NCI-H1105 treated with DMSO at 0.1 percent for 48 hours (cell line): ENCODE measurements at places on chromosomes 4 and X.

- DNase-seq, result no peak
Observed at GRCh38 chr4:181757910-181758660, 485.1 kb upstream of the TENM3 start.

GRCh38 chr4:90030953-90031352 is 96.2 kb upstream of the CCSER1 start:
- no peak for DNase-seq

DNA sequence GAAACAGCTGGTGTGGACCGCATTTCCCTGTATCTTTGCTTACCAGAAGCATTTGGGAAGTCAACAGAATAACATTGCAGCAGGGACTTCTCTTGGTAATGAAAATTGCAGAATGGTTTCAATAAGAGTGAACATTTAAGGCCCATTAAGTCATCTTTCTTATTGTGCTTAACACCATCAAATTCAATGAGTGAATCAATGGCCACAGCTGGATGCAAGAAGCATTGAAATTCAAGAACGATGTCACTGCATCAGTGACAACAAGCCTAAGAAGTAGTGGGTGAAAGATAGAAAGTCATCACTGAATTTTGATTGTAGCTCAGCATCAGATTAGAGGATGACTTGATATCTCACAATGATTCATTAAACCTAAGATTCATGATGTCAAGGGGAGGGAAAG is 93.9 kb upstream of the GPM6A start:
- no peak for DNase-seq

GRCh38 chrX:48532161-48532560 is 7.4 kb upstream of the TBC1D25 start:
- DNase-seq, result no peak

DNA sequence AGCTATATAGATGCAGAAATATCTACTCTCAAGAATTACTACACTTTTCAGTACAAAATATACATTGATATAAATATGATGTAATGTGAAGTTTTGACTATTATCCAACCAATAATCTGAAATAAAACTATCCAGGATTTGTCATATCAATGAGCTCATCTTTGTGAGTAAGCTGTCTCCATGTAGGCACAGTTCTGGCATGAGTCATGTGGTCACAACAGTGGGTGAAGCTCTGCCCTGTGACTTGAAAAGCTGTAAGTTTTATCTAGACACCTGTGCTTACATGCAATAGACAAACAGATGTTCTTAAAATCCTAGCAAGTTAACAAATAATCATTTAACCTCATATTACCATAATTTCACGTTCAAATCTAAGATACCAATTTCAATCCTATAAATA is 192.7 kb downstream of the GABRG1 start:
- DNase-seq, result no peak

- no peak for DNase-seq
Observed at GRCh38 chrX:107935664-107936433, 46.3 kb downstream of the TEX13B start.

DNA sequence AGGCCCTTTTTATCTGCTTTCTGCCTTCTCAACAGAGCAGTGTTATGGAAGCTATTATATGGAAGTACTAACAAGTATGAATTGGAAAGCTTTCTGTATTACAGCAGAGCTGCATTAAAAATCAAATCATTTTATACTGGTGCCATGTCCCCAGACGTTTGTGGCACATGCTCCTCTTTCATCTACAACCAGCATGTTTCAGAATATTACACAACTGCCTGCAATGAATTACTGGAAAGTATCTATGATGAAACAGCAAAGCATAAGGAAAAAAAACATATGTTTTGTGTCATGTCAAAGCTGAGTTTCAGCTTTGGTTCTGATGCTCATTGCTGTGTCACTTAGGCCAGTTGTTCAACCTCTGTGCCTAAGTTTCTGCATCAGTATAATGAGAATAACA is 576.8 kb downstream of the GBA3 start:
- no peak for DNase-seq

DNA sequence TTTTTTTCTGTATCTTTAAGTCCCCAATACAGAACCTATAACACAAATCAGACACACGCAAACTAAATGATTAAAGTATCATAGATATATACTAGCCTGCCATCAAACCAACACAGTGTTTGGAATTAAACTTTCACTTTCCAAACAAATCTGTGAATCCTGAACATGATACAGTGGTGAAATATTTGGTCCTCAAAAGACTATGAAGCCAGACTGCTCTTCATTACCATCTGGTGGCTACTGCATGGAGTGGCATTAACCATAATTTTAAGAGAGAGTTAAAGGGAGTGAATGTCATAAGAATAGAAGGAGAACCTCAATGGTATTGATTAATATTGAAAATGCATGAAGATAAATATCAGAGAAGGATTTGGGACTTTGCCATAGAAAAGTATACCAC is 9.2 kb upstream of the GABRA4 start:
- DNase-seq, result no peak

- DNase-seq, result no peak
Observed at GRCh38 chr4:15042529-15043167, 40.4 kb downstream of the CPEB2 start.

GRCh38 chr4:180058691-180059215 is 2184.4 kb upstream of the TENM3 start:
- DNase-seq, result peak; percentile 54

GRCh38 chrX:41602816-41603345 is 85.9 kb upstream of the GPR34 start:
- no peak for DNase-seq

- DNase-seq, result no peak
Observed at GRCh38 chr4:80180743-80181142, 16.6 kb upstream of the PRDM8 start.

GRCh38 chr4:109044431-109044830 is 258.0 kb downstream of the COL25A1 start:
- no peak for DNase-seq

GRCh38 chr4:15809058-15809457 is 30.9 kb downstream of the CD38 start:
- DNase-seq, result no peak

- DNase-seq, result no peak
Observed at GRCh38 chr4:100963627-100964026, 383.7 kb downstream of the PPP3CA start.

GRCh38 chrX:141760761-141761160 is 62.2 kb upstream of the SPANXD start:
- no peak for DNase-seq
